ENCODE measurements at places on chromosomes 2 and 18.
A peak's percentile ranks its signal among the peaks of the same experiment; 100 is the strongest.

DNA sequence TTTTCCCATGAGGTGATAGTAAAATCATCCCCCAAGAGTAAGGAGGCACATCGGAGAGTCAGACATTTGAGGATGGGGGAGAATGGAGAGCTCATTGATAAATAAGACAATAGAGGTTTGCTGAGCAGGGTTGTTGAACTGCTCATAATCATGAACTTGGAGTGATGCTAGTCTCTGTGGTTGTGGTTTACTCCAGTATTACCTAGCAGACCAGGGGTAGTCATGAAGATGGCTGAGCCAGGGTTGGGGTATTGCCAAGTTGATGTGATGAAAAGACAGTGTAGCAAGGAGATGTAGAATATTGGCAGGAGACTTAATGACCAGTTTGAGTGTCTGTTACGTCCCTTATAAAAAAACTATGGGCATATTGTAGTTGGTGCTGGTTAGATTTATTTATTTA is 25.4 kb downstream of the CYBRD1 start:
- H3K27ac ChIP-seq: no peak overlapping the region
- no peaks in the 10 kb centered on the region for H3K36me3 ChIP-seq
- DNase-seq: no peak
- no peaks in the 10 kb centered on the region for H3K4me1 ChIP-seq

DNA sequence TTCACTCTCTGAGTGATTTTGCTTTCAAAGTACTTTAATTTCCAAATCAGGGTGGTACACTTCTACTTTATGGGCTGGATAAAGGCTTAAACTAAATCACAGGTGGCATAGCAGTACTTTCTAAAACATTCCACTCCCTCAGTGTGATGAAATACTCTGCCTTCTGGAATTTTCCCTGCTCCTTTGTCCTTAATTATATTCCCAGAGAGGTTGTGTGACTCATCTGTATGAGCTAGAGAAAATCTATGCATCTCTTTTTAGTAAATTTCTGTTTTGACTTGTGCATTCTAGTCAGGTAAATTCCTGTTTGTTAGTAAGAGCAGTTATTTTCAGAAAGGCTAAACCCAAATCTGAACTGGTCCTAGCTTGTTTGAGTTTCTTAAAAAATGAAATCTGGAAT is 29.0 kb upstream of the PLA2R1 start:
- H3K27ac ChIP-seq: no peak overlapping the region
- no peak overlapping the region for H3K4me3 ChIP-seq
- no peaks in the 10 kb centered on the region for H3K36me3 ChIP-seq
- no peaks in the 10 kb centered on the region for H3K4me1 ChIP-seq
- no peaks in the 10 kb centered on the region for H3K27me3 ChIP-seq

GRCh38 chr18:77132369-77133050 is at the start of gene MBP:
TSS of gene MBP (minus strand) at chr18:77132783. CDS start at chr18:77105261, 27,522 bp downstream.
- peak within 1 kb of the TSS; percentile 86 for H3K4me3 ChIP-seq
- peaks cover 42% of the 10 kb centered on the region for H3K27me3 ChIP-seq
- H3K4me1 ChIP-seq: peaks cover 4% of the 10 kb centered on the region
- H3K36me3 ChIP-seq: no peaks in the 10 kb centered on the region
- no peak within 1 kb of the TSS for H3K27ac ChIP-seq

DNA sequence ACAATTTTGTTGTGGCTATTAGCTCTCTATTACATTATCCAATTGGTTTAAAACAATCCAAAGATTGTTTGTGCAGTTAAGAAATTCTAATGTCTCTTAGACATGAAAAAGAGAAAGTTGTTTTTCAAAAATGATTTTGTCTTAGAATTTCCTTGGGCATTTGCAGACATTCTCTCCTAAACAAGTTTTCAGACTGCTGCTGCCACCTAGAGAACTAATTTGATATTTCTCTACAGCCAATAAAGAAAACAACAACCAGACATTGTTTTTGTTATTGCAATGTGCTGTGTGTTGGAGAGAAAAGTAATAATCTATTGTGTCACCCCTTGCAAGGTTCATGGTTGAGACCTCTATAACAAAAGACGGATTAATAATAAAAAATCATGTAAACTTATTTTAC is 119.0 kb upstream of the SYT4 start:
- H3K4me3 ChIP-seq: no peak overlapping the region
- H3K27ac ChIP-seq: no peak overlapping the region
- no peaks in the 10 kb centered on the region for H3K27me3 ChIP-seq
- H3K4me1 ChIP-seq: no peaks in the 10 kb centered on the region

- H3K4me3 ChIP-seq: peak overlapping the region; percentile 68
- no peaks in the 10 kb centered on the region for H3K4me1 ChIP-seq
- peak overlapping the region; percentile 87 for H3K27ac ChIP-seq
- H3K36me3 ChIP-seq: peaks cover 7% of the 10 kb centered on the region
- no peaks in the 10 kb centered on the region for H3K27me3 ChIP-seq
Observed at GRCh38 chr2:206275312-206276055, 1.0 kb downstream of the ZDBF2 start.

GRCh38 chr2:67627456-67628207 is 230.5 kb downstream of the ETAA1 start:
- DNase-seq: no peak
- no peaks in the 10 kb centered on the region for H3K4me1 ChIP-seq
- no peaks in the 10 kb centered on the region for H3K27me3 ChIP-seq

DNA sequence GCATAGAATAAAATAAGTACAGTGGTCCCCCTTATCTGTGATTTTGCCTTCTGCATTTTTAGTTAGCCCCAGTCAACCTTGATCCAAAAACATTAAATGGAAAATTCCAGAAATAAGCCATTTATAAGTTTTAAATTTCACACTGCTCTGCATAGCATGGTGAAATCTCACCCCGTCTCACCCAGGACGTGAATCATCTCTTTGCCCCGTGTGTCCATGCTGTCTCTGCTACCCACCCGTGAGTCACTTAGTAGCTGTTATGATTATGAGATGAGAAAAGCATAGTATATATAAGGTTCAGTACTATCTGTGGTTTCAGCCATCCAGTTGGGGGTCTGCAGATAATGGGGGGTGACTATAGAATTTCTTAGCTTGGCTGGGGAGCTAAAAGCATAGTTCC is 67.3 kb downstream of the RHBDD1 start:
- H3K27ac ChIP-seq: no peak overlapping the region
- H3K4me1 ChIP-seq: no peaks in the 10 kb centered on the region
- no peaks in the 10 kb centered on the region for H3K36me3 ChIP-seq
- H3K27me3 ChIP-seq: no peaks in the 10 kb centered on the region

DNA sequence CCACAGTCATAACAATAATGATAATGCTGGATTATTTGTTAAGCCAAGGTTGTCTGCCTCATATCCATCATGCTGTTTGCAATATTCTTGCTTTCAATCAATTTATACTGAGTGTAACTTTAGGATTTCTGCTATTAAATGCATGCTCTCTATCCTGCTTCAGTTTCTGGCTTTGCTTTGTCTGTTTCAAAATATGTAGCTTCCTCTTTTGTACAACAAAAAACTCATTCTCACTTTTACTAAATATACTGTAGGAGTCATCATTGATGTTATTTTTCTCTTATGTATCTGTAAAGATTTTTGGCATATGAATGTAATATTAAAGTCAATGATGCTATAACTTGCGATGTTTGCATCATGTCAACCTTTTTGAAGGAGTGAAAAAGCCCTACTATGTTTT is 149.3 kb downstream of the GPD2 start:
- H3K27ac ChIP-seq: no peak overlapping the region
- no peak for DNase-seq
- H3K4me3 ChIP-seq: no peak overlapping the region
- no peaks in the 10 kb centered on the region for H3K27me3 ChIP-seq
- peaks cover 1% of the 10 kb centered on the region for H3K4me1 ChIP-seq
- H3K36me3 ChIP-seq: no peaks in the 10 kb centered on the region

DNA sequence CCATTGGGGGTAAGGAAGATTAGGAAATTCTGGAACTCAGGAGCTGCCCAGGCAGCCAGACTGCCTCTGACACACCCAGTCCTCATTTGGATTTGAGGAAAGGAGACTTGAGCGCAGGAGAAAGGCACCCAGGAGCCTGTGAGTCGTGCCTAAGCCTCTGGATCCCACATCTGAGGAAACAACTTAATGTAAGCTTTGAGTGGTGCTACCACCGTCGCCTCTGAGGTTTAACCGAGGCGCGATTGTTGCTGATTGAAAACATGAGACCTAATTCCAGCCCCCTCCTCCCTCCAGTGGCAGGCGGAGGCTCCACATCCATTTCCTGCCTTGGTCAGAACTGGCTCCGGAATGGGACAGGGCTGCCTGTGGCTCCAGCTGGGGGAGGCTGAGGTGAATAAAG is 176.7 kb upstream of the PKDCC start:
- no peak overlapping the region for H3K4me3 ChIP-seq
- no peak overlapping the region for H3K27ac ChIP-seq
- H3K36me3 ChIP-seq: no peaks in the 10 kb centered on the region
- no peak for DNase-seq
- H3K27me3 ChIP-seq: no peaks in the 10 kb centered on the region
- H3K4me1 ChIP-seq: peaks cover 15% of the 10 kb centered on the region

GRCh38 chr18:58697146-58697545 is 25.9 kb downstream of the MALT1 start:
- H3K27ac ChIP-seq: no peak overlapping the region
- no peak overlapping the region for H3K4me3 ChIP-seq
- H3K27me3 ChIP-seq: no peaks in the 10 kb centered on the region
- peaks cover 1% of the 10 kb centered on the region for H3K36me3 ChIP-seq
- H3K4me1 ChIP-seq: no peaks in the 10 kb centered on the region

DNA sequence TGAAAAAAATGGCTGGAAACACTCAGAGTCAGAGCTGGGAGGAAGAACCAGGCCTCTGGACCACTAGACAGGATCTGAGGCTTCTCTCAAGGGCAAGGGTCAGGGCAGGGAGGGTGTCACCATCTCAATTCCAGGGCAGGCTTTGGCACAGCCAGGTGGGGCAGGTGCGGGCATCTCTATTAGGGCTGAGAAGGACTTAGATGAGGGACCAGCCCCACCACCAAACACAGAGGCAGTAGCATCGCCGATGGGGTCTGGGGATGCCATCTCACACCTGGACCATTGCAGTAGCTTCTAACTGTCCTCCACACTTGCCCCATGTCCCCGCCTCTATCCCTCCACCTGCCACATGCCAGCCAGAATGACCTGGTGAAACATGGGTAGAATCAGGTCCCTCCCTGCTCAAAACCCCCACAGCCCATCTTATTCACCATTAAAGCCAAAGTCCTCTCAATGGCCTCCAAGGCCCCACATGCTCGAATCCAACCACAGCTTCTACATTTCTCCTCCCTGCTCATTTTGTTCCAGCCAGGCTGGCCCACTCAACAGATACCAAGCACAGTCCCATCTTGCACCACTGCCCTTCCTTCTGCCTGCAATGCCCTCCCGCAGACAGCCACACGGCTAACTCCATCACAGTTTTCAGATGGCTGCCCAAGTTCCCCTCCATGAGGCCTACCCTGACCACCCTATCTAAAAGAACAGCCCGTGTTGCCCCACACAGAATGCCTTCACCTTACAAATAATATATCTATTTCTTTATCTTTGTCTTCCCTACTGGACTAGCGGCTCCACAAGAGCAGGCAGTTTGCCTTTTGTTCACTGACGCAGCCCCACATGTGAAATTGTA is 177.4 kb downstream of the SMAD2 start:
- H3K27ac ChIP-seq: no peak overlapping the region
- no peak overlapping the region for H3K4me3 ChIP-seq
- peaks cover 2% of the 10 kb centered on the region for H3K4me1 ChIP-seq

GRCh38 chr2:238873381-238873801 is 25.5 kb downstream of the TWIST2 start:
- H3K27me3 ChIP-seq: peaks cover 3% of the 10 kb centered on the region
- no peaks in the 10 kb centered on the region for H3K4me1 ChIP-seq
- H3K4me3 ChIP-seq: no peak overlapping the region

DNA sequence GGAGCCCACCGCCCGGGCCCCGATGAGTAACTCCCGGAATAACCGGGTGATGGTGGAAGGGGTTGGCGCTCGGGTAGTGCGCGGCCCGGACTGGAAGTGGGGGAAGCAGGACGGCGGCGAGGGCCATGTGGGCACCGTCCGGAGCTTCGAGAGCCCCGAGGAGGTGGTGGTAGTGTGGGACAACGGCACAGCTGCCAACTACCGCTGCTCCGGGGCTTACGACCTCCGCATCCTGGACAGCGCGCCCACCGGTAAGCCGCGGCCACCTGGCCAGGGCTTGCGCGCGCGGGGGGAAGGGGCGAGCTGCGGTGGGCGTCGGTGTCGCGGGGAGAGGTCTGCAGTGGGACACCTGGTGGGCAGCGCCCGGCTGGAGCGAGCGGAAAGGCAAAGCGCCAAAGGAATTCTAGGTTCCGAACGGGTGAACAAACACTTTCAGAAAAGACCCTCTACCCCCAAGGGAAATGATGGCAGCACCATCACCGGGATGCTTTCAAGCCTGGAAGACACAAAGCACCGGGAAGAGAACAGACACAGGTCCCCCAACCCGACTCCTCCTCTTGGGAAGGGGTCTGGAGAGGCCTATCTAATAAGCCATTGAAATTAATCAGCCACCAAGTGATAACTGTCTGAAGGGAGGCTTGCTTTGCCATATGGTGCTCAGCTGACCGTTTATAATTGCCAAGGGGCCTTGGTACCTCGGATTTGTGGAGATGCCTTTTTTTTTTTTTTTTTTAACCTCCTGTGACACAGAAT is 1.1 kb downstream of the MIB1 start:
- peaks cover 23% of the 10 kb centered on the region for H3K36me3 ChIP-seq
- peak; percentile 21 for DNase-seq
- H3K4me3 ChIP-seq: peak overlapping the region; percentile 98
- H3K27ac ChIP-seq: peak overlapping the region; percentile 100

GRCh38 chr18:9700261-9700796 is 7.8 kb upstream of the RAB31 start:
- H3K27me3 ChIP-seq: no peaks in the 10 kb centered on the region
- H3K36me3 ChIP-seq: no peaks in the 10 kb centered on the region
- peaks cover 2% of the 10 kb centered on the region for H3K4me1 ChIP-seq

GRCh38 chr2:163505281-163505680 is 230.5 kb downstream of the FIGN start:
- DNase-seq: no peak
- H3K4me3 ChIP-seq: no peak overlapping the region
- no peak overlapping the region for H3K27ac ChIP-seq
- H3K27me3 ChIP-seq: no peaks in the 10 kb centered on the region

GRCh38 chr2:112724591-112725525 is 4.0 kb downstream of the NT5DC4 start:
- no peak overlapping the region for H3K4me3 ChIP-seq
- no peaks in the 10 kb centered on the region for H3K36me3 ChIP-seq
- no peaks in the 10 kb centered on the region for H3K4me1 ChIP-seq
- DNase-seq: no peak
- H3K27ac ChIP-seq: no peak overlapping the region

GRCh38 chr2:25372405-25373268 is 30.9 kb upstream of the DNMT3A start:
- H3K27ac ChIP-seq: peak overlapping the region; percentile 89
- no peaks in the 10 kb centered on the region for H3K27me3 ChIP-seq
- DNase-seq: no peak
- peaks cover 37% of the 10 kb centered on the region for H3K4me1 ChIP-seq
- no peaks in the 10 kb centered on the region for H3K36me3 ChIP-seq
- peak overlapping the region; percentile 1 for H3K4me3 ChIP-seq

GRCh38 chr2:226687641-226688253 is 111.9 kb downstream of the IRS1 start:
- no peaks in the 10 kb centered on the region for H3K36me3 ChIP-seq
- H3K27me3 ChIP-seq: no peaks in the 10 kb centered on the region
- no peak overlapping the region for H3K4me3 ChIP-seq
- no peaks in the 10 kb centered on the region for H3K4me1 ChIP-seq
